ENCODE measurements at places on chromosomes 11 and 22.

- H3K36me3 ChIP-seq, result no peaks in the 10 kb centered on the region
- H3K4me3 ChIP-seq, result no peak overlapping the region
- no peak for DNase-seq
- no peaks in the 10 kb centered on the region for H3K27me3 ChIP-seq
Observed at GRCh38 chr22:29956680-29957079, 73.7 kb downstream of the MTMR3 start.

DNA sequence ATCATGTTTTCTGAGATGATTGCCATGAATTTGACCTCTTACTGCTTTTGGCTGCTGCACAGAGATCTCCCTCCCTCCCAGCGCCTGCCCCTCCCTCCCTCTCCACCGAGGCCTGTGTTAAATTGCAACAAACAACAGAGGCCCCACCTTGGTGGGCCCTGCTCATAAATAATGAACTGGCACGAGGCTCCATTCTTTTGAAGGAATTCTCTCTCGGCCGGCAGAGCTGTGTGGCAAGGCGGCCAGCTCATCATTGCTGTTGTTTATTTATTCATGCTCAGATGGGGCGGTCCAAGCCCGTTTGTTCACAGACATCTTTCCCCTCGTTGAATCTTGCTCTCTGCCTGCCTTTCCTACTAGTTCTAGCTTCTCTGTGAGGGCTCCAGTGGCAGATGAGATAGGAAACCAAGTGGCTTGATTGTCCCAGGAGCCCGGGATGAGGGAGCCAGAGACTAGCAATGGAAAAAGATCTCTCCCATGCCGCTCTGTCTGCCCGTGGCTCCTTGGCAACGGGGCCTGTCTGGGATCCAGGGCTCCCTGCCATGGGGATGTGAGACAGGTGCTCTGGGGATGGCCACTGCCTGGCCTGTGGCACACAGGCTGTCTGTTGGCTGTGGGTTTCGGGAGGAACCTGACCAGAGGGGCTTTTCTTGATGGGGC, 192.6 kb downstream of the DSCAML1 start:
- H3K27ac ChIP-seq, result no peak overlapping the region
- no peak overlapping the region for H3K4me3 ChIP-seq
- no peak for DNase-seq
- H3K36me3 ChIP-seq, result no peaks in the 10 kb centered on the region

- H3K4me1 ChIP-seq, result no peaks in the 10 kb centered on the region
- DNase-seq, result no peak
- H3K27ac ChIP-seq, result no peak overlapping the region
- no peak overlapping the region for H3K4me3 ChIP-seq
- peaks cover 6% of the 10 kb centered on the region for H3K27me3 ChIP-seq
Observed at GRCh38 chr22:32684148-32684821, 117.2 kb upstream of the TIMP3 start.

DNA sequence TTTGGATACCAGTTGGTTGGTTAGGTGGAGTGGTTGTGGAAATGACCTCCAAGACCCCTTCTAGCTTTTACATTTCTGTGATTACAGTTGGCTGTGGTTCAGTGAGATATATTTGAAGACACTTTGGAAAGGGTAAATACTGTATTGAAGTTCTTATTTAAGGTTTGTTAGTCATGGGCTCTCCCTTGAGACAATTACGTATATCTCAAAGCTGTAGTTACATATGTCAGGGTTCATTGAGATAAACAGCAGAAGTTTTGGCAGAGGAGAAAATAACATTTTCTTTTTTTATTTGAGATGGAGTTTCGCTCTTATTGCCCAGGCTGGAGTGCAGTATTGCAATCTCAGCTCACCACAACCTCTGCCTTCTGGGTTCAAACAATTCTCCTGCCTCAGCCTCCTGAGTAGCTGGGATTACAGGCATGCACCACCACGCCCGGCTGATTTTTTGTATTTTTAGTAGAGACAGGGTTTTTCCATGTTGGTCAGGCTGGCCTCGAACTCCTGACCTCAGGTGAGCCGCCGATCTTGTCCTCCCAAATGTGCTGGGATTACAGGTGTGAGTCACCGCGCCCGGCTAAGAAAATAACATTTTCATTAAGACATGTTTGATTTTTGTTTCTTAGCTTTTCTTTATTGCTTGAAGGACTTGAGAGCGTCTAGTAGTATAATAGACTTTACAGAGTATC, 1.9 kb downstream of the RNF121 start:
- H3K4me1 ChIP-seq, result peaks cover 68% of the 10 kb centered on the region
- no peak for DNase-seq
- no peak overlapping the region for H3K27ac ChIP-seq
- H3K36me3 ChIP-seq, result no peaks in the 10 kb centered on the region

DNA sequence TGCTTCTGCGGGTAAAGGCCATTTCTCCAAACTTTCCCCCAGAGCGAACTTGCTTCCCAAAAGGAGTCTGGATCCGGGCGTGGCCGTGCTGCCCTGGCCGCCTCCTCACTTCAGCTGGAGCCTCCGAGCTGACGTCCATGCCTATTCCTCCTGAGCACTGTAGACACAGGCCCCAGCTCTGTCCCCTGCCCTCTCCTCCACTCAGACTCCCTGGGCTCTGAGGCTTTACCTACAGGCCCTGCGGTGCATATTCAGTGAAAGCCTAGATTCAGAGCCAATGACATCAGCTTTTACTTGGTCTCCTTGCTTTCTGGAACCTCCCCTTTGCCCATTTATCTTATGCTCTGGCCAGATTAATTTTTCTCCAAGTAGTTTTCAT, 9.7 kb downstream of the LRP5 start:
- H3K27ac ChIP-seq, result peak overlapping the region; percentile 74
- H3K36me3 ChIP-seq, result no peaks in the 10 kb centered on the region
- no peak overlapping the region for H3K4me3 ChIP-seq
- H3K4me1 ChIP-seq, result peaks cover 77% of the 10 kb centered on the region

DNA sequence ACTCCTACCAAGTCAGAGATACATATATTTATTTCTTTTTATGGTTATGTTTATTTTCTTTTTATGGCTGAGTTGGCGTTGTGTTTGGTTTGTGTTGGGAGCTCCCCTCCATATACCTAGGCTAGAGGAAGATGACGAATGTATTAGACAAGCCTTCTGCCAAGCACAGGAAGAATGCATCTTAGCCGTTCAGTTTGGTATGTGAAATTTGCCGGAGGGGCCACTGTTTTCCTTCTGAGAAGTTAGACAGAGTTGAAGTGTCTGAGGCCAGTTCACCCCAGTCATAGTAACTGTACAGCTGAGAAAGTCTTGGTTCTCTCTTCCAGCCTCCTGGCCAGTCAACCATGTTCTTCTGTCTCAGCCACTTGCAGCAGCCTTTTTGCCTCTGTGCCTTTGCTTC, 29.8 kb downstream of the TEAD1 start:
- no peak for DNase-seq
- H3K27ac ChIP-seq, result peak overlapping the region; percentile 3
- peaks cover 83% of the 10 kb centered on the region for H3K4me1 ChIP-seq
- no peaks in the 10 kb centered on the region for H3K36me3 ChIP-seq
- no peak overlapping the region for H3K4me3 ChIP-seq
- H3K27me3 ChIP-seq, result no peaks in the 10 kb centered on the region

- no peak overlapping the region for H3K27ac ChIP-seq
- DNase-seq, result no peak
- H3K27me3 ChIP-seq, result no peaks in the 10 kb centered on the region
- H3K36me3 ChIP-seq, result no peaks in the 10 kb centered on the region
- no peaks in the 10 kb centered on the region for H3K4me1 ChIP-seq
Observed at GRCh38 chr11:80782135-80782885, 1341.5 kb upstream of the TENM4 start.

GRCh38 chr22:23527971-23528740, 51.9 kb downstream of the IGLL1 start:
- no peak for DNase-seq
- no peak overlapping the region for H3K27ac ChIP-seq
- no peak overlapping the region for H3K4me3 ChIP-seq
- no peaks in the 10 kb centered on the region for H3K36me3 ChIP-seq
- peaks cover 2% of the 10 kb centered on the region for H3K4me1 ChIP-seq

DNA sequence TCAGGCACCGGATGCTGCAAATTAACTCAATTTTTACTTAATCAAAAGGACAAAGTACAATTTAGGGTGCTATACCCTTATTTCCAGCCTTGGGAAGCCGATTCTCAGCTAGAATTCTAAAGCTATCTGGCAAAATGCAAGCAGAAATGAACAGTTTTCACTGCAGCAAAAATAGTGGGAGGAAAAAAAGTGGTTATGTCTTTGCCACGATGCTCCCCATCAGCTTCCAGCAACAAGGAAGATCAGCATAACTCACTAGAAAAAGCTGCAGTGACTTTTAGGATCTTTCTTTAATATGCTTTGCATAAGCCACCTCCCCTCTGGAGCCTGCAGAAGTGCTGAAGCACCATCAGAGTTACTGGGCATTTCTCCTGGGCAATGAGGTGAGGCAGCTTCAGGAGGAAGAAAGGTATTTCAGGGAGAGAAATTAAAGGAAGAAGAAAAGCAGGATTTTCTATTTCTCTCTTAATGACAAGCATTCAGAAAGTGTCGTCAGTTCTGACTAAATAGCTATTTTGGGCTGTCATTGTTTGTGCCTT, 702.9 kb downstream of the DLG2 start:
- H3K27ac ChIP-seq, result no peak overlapping the region
- no peaks in the 10 kb centered on the region for H3K27me3 ChIP-seq
- H3K4me1 ChIP-seq, result peaks cover 32% of the 10 kb centered on the region
- DNase-seq, result no peak
- H3K4me3 ChIP-seq, result peak overlapping the region; percentile 62

GRCh38 chr22:32339190-32340012, 18.3 kb upstream of the RFPL3 start:
- no peaks in the 10 kb centered on the region for H3K4me1 ChIP-seq
- no peaks in the 10 kb centered on the region for H3K36me3 ChIP-seq
- peaks cover 28% of the 10 kb centered on the region for H3K27me3 ChIP-seq
- H3K27ac ChIP-seq, result no peak overlapping the region
- no peak overlapping the region for H3K4me3 ChIP-seq
- DNase-seq, result no peak

Data from left ventricle myocardium inferior (tissue), 1 donor.